ENCODE measurements at places on chromosomes 11 and 22. TPM values are rescaled to one million over a fixed set of nuclear protein-coding genes. Genes with fewer than 3 reads are reported as not detected.

The ANKRD49 gene
- 27.4 TPM for total RNA-seq

The MMP13 gene
- not detected for total RNA-seq

The NUCB2 gene
- total RNA-seq = 33.6 TPM

The TOP3B gene
- 55.5 TPM for total RNA-seq

The TEX12 gene
- total RNA-seq = 0.32 TPM

The TMPRSS4 gene
- total RNA-seq = not detected

The ACTN3 gene
- 0.30 TPM for total RNA-seq

The SRPRA gene
- 182 TPM for total RNA-seq

The INSC gene
- not detected for total RNA-seq

The OR5A1 gene
- total RNA-seq = not detected

The OR10G4 gene
- not detected for total RNA-seq

The KCNK4 gene
- not detected for total RNA-seq

The SLC17A6 gene
- total RNA-seq = not detected

The PHOX2A gene
- total RNA-seq = not detected

The KCNQ1OT1 gene
- total RNA-seq = 0.20 TPM

The OR4D5 gene
- total RNA-seq = not detected

The ACCS gene
- 22.6 TPM for total RNA-seq

The OR5T1 gene
- not detected for total RNA-seq

The CYP2D6 gene
- total RNA-seq = 9.6 TPM

The PARVA gene
- 0.16 TPM for total RNA-seq

The SYT9 gene
- not detected for total RNA-seq

The P2RY6 gene
- not detected for total RNA-seq

The B4GAT1 gene
- total RNA-seq = 2.4 TPM

The DCHS1 gene
- total RNA-seq = 8.0 TPM

The MN1 gene
- total RNA-seq = 0.42 TPM

The CBLIF gene
- total RNA-seq = not detected

The ART5 gene
- total RNA-seq = not detected

The MRGPRX3 gene
- not detected for total RNA-seq

The LGALS12 gene
- total RNA-seq = 9.7 TPM

The HOATZ gene
- total RNA-seq = not detected
